ENCODE measurements at places on chromosomes 3 and 15. TPM values are rescaled to one million over a fixed set of nuclear protein-coding genes. Genes with fewer than 3 reads are reported as not detected.

IQCH gene
- 1.4 TPM for total RNA-seq

C2CD4A gene
- not detected for total RNA-seq

DNA sequence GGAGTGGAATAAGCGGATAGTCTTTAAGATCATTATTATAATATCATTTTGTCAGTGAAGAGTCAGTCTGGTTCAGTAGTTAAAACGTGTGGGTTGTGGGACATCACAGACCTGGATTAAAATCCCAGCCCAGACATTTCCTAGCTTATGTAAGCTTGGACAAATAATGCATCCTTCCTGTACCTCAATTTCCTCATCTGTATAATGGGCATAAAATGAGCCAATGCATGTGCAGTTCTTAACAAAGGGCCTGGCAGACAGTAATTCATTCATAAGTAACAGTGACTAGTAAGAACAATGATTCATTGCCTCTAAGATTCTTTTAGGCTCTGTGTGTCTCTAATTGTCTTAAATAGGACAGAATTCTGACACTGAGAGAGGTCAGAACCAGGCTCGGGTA is 76.1 kb downstream of the SCN10A start:
- no peak for DNase-seq

- DNase-seq: no peak
Measured at GRCh38 chr3:195140816-195141793, 129.9 kb downstream of the XXYLT1 start.

DNA sequence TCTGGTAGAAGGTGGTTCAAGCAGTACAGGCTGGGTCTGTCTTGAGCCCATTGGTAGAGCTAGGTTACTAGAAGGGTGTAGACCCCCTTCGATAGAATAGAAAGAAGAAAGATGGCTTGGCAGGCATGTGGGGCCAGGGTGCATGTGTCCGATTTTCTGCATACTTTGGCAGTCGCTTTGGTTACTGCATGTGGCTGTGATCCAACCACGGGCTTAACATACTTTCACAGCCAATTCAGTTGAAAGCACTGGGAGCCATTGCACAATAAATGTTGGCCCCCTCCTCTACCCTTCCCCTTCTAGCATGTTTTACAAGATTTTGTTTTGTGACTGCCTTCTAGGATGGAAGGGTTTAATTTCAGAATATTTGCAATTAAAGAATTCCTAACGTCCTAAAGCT is 7.2 kb downstream of the ARID3B start:
- DNase-seq: no peak
